ENCODE measurements at places on chromosomes 6 and 20.

GRCh38 chr6:158043008-158043407 lies 61.3 kb downstream of the SYNJ2 start:
- DNase-seq, result peak; percentile 19

- peak; percentile 11 for DNase-seq
Measured at GRCh38 chr6:43786664-43787329, 16.8 kb downstream of the VEGFA start.

GRCh38 chr20:62961799-62962198 lies 9.3 kb downstream of the SLC17A9 start:
- DNase-seq, result no peak

DNA sequence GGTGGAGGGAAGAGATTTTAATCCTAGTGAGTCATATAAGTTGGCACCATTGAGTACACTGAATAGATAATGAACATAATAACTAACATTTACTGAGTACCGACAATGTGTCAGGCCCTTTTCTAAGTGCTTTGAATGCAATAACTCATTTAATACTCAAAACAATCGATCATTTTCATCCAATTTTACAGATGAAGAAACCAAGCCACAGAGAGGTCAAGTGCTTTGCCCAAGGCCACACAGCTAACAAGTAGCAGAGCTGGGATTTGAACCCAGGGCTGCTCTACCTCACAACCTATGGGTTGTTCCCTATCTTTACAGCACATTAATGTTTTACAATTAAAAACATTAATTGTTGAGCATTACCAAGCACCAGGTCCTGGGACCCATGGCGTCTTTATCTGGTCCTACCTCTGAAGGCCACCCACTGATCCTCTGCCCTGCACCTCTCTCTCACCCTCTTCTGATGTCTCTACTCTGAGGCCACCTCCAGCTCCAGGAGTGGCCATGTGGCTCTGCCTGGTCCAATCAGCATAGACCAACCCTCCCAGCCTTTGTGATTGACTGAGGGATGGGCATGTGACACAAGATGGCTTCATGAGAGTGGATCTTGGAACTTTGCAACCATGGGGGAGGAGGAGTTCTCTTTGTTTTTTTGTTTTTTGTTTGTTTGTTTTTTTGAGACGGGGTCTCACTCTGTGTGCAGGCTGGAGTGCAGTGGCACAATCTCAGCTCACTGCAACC lies 83.9 kb downstream of the KCNB1 start:
- no peak for DNase-seq

- no peak for DNase-seq
Measured at GRCh38 chr6:136547336-136547735, 2.9 kb downstream of the MAP7 start.

DNA sequence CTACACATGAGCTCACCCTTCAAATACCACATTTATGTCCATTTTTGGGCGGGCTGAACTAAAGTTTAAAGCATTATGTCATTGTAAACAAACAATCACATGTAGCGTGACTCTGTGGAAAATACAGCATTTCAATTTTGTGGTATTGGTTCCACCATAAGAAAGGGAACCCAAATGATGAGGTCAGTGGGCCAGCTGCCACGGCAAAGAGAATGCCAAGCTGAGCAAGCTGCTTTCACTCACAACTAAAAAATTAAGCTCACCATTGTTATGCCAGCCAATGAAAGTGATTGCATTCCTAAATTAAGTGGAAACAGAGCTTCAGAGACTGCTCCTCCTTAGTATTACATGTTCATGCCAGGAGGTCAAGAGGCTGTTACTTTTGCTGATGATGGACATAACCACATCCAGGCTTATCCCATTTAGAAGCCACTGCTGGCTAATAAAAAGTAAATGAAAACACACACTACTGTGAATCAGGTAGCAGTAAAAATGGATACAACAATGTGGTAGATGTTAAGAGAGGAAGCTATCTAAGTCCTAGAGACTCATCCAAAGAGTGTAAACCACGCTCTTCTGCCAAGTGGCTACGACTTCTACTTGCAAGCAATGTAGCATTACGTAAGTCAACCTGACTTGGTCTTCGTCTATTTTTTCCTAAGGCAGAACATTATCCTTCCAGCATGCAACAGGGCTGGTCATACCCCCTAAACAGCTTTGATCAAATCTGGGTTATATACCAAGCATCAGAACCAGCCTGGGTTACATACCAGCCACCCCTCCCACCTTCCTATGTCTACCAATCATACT lies 164.8 kb downstream of the BACH2 start:
- DNase-seq, result peak; percentile 44

- peak; percentile 83 for DNase-seq
Measured at GRCh38 chr6:170129691-170130171, 161.1 kb downstream of the DLL1 start.

DNA sequence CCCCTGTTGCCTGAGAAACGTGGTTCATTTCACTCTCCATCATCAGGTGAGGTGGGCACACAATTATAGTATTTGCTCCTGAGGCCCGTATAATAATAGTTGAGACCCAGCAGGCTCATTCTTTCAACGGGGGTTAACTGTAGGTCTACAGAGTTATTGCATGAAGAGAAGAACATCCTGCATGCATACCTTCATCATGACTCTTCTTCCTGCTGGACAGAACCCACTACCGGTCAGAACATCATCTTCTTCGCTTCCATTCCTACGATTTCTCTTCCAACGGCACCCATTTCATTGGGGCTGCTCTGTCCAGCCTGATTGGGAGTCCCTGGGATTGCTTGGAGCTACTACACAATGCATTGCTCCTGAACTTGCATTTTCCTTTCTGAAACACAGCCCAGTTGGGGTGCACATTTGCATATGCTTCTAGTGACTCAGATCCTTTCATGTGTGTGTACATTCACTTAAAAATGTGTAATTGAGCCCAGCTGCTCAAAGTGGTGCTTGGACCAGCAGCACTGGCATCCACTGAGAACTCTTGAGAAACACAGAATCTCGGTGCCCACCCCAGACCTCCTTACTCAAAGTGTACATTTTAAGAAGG lies 57.4 kb downstream of the SLC24A3 start:
- no peak for DNase-seq

GRCh38 chr20:48155268-48155667 lies 370.0 kb upstream of the SULF2 start:
- DNase-seq, result no peak

- no peak for DNase-seq
Measured at GRCh38 chr6:113377362-113377942, 479.7 kb upstream of the MARCKS start.

DNA sequence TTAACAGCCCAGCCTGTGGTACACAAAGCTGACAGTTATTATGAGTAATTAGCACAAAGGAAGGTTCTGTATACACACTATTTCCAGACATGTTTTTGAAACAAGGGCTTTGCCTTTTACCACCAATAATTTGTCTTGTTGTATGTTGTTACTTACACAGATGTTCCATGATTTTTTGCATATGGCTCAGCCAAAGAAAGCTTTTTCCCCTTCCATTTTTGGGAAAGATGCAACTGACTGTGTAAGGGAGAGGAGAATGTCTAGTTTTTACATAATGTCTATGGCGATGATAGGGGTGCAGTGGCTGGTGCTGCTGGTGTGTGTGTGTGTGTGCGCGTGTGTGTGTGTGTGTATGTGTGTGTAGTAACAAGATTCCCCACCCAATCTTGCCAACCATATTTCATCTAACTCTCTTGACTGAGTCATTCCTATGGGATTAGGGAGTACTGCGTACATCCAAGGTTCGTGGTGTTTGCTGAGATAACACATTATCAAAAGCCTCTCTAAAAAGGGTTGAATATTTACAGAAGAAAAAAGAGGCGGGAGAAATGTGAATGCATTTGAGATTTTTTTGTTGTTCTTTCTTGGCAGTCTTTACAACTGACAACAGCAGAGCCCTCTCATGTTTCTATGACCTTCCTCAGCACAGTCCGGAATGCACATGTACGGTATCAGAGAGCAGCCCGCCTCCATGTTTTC lies 192.2 kb downstream of the GMPR start:
- DNase-seq, result no peak

DNA sequence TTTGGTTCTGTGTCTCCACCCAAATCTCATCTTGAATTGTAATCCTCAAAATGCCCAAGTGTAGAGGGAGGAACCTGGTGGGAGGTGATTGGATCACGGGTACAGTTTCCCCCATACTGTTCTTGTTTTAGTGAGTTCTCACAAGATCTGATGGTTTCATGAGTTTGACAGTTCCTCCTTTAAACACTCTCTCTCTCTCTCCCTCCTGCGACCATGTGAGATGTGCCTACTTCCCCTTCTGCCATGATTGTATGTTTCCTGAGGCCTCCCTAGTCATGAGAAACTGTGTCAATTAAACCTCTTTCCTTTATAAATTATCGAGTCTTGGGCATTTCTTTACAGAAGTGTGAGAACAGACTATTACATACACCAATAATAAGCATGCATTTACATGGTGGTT lies 12.1 kb upstream of the EYS start:
- DNase-seq, result no peak

DNA sequence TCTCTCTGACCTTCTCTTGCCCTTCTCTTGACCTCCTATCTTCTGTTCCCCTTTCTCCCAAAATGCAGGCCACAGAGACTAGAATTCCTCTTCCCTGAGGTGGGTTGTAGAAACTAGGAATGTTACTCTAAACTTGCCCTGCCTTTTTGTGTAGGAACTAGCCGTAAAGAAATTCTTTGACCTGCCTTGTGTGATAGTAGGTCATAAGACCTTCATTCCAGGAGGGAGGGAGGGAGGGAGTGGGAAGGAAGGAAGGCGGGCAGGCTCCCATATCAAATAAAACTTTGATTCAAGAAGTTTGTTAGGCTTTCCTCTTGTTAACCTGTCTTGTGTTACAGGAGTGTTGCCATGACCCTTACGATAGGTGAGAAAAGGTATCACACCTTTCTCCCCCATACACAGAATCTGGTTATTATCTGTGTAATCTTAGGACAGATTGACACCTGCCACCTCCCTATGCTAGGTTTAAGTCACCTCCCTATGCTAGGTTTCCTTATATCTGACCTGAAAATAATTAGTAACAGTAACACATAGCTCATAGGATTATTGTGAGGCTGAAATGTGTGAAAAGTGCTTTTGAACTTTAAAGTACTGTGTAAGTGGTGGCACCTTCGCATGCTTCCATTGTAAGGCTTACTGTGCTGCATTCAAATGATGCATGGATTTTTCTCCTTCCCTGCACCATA lies 32.6 kb upstream of the FUCA2 start:
- DNase-seq, result no peak

DNA sequence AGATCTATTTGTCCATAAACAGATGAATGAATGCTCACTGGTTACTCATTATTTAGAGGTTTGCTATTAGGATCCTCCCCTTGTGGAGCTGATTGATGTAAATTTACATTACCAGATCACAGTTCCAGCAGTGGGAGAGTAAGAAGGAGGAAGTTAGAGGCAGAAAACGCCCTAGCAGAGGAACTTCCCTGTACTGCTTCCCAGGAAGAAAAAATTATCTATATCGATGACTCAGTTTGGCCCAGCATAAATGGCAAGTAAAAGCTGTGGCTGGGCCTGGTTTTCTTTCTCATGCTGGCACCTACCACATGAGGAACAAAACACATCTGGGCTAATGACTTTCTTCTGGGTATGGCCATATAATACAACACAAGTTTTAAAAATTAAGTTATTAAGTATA lies 35.7 kb downstream of the DNAAF9 start:
- no peak for DNase-seq

- peak; percentile 84 for DNase-seq
Measured at GRCh38 chr20:57748601-57749130, 38.9 kb upstream of the PMEPA1 start.

DNA sequence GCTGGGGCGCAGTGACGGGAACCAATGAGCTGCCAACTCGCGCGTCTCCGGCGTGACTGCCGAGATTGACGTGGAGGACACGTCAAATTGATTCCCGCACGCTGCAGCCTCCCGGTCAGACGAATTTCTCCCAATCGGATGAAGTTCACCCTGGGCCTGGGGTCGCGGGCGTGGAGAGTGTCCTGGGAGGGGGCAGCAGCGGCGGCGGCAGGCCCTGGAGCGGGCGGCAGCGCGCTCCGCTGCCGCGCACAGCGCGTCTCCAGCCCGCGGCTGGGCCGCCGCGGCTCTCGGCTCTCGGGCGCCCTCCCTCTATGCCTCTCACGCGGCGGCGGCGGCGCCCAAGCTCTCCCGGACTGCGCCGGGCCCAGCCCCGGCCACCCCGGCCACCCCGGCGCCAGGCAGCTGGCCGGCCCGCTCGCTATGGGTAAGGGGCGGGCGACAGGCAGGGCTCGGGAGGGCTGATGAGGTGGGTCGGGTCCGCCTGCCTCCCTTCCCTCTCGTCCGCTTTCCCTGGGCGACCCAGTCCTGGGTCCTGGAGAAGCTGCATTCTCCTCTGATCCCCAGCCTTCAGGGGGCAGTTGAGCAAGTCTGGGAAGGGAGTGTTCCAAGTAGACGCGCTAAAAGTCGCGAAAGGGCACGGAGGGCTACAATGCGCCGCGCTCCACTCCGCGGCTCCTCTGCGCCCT lies at the start of gene PAX1:
Gene PAX1, plus strand, starts transcription at position 90 of the 686 bp plus-strand sequence. Its CDS starts 49 bp downstream, at position 139.
- DNase-seq, result no peak

GRCh38 chr6:49552596-49552995 lies 2.1 kb downstream of the C6orf141 start:
- no peak for DNase-seq

GRCh38 chr6:38179794-38180430 lies 360.4 kb downstream of the ZFAND3 start:
- no peak for DNase-seq

- no peak for DNase-seq
Measured at GRCh38 chr20:6108330-6108729, 14.5 kb downstream of the FERMT1 start.

DNA sequence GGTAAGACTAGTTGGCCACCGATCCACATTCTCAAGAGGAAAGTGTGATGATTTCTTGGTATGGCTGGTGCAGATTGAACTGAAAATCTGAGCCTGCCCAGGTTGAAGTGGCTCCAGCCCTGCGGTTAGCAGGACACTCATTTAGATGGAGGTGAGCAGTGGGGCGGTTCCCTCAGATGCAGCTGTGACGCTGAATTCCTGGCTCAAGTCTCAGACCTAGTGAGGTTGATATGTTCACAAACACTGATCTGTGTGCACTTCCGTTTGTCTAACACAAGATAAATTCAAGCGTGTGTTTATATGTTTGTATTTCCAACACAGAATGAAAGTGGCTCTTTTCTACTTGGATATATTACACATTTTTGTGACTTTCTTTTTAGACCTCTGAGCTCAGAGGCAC lies 83.4 kb upstream of the FRMD1 start:
- no peak for DNase-seq

- DNase-seq, result no peak
Measured at GRCh38 chr6:163367497-163368183, 46.9 kb upstream of the QKI start.

GRCh38 chr6:90383196-90383822 lies 86.7 kb upstream of the BACH2 start:
- DNase-seq, result no peak

GRCh38 chr6:36821581-36822335 lies 17.5 kb downstream of the CPNE5 start:
- DNase-seq, result no peak

- no peak for DNase-seq
Measured at GRCh38 chr20:43821795-43822194, 92.9 kb upstream of the TOX2 start.

DNA sequence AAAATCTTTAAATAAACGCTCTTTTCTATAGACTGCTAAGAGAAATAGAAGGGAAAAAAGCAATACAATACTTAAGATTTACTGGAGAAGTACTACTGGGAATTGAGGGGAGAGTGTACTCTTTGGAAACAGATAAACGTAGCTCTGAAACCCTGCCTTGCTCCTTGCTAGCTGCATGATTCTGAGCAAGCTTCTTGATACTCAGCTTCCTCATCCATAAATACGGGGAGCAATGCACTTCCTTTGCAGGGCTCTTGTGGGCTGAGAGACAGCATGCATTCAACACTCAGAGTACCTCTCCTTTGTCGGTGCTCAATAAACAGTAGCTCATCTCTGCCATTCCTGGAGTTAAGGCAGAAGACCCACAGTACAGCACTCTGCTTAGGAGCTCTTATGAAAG lies 159.7 kb downstream of the BTBD9 start:
- no peak for DNase-seq
